D721Med (cell line): ENCODE measurements at places on chromosomes 12 and 14.

DNA sequence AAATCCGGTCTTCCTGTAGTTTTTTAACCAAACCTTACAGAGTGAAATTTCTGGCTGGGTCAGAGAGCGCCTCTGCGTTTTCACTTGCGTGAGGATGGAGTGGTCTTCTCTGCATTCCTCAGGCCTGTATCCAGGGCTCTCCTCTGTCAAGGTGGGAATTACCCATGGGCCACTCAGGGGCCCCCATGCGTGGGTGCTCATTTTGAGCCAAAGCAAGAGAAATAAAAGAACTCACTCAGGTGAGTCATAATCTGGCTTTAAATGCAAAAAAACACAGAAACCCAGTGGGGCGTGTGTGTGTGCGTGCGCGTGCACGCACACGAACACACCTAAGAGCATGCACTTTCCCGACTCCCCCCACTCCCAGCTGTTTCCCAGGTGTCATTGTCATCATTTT lies 104.0 kb upstream of the PWP1 start:
- no peak for DNase-seq

GRCh38 chr12:95700316-95700785 lies 90.2 kb downstream of the NTN4 start:
- no peak for DNase-seq

DNA sequence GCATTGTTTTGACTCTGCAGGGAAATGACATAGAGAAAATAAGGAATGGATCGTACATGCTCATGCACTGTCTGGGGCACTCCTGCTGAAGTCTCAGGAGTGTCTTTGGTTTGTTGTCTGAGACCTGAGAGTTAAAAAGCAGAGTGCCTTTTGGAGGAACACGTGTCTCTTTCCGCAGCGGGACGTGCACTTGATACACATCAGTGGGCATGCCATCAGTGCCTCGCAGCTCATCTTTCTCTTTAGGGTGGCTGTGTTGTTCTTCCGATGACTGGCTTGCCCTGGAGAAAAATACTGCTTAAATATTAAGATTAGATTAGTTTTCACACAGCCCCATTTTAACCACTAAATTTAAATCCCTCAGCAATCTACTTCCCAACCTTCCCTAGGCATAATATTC lies 835.9 kb downstream of the DIO2 start:
- no peak for DNase-seq

DNA sequence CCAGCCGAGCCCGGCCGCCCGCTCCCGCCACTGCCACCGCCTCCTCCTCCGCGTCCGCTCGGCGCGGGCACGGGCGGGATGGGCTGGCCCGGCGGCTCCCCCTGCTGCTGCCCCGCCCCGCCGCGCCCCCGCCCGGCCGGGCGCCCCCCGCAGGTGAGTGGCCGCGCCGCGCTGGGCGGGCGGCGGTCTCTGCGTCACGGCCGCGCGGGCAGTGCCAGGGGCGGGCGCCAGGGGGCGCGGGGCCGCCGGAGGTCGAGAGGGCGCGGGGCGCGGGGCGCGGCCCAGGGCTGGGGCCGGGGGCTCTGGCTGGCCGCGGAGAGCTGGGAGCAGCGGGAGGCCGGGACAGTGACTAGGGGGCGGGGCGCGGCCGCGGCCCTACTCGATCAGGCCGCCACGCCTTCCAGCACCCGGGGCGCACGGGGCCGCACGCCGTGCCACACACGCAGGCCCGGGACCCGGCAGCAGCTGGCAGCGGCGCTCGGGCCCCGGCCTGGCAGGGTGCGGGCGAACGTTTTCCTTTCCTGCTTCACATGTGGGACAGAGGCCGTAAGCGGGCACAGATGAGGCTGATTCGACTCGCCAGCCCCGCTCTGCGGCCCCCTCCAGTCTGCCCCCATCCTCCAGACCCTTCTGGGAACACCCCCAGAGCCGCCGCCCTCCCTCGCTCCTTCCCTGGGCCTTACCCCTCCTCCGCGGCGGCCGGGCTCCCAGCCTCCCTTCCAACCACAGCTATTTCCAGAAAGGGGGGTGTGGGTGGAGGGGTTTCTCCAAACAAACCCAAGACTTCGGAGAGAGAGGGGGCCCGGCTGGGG lies 2.4 kb upstream of the TNS2 start:
- DNase-seq, result peak; percentile 73

DNA sequence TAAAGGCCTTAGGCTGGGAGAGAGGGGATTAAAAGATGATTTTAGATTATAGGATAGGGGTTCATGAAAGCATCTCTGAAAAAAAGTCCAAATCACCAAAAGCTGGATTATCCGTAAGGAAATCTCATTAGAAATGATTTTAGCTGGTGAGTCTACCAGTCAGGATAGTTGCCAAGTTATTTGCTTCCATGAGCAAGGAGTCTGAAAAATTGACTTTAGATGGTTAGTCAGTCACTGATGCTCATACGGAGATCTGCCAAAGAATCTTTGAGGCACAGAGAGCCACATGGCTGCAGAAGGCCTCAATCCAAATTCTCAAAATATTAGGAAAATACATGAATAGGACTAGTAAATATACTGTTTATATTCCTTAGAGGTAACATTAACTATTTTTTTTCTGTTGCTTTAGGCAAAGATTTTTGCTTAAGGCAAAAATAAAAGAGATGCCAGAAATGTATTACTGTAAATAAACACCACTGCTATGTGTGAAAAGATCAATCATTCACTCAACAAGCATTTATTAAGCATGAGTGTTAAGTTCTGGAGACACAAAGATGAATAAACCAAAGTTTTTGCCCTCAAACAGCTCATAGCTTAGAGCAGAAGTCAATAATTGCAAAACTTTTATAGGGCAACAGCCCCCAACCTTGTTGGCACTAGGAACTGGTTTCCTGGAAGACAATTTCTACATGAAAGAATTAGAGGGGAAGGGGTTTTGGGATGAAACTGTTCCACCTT lies 105.2 kb downstream of the BBS10 start:
- peak; percentile 26 for DNase-seq

DNA sequence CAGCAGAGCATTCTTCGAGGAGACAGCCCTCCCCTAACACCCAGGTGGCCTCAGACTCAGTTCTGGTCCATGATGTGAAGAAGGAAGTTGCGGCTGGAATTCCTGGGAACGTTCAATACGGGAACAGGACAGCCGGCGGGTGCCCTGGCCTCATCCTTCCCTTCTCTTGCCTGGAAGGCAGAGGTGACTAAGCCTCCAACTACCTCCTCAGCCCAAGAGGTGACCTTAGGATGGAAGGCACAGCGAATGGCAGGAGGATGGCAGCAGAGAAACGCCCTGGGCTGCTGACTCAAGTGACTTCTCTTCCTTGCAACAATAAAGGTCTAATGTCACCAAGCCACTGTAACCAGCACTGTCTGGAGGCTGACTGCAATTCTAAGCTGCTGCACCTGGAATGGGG lies 36.1 kb downstream of the DHX37 start:
- peak; percentile 4 for DNase-seq

- DNase-seq, result no peak
Measured at GRCh38 chr14:31339743-31340142, 80.6 kb downstream of the HEATR5A start.

GRCh38 chr14:50064993-50065392 lies 51.4 kb downstream of the VCPKMT start:
- DNase-seq, result no peak

DNA sequence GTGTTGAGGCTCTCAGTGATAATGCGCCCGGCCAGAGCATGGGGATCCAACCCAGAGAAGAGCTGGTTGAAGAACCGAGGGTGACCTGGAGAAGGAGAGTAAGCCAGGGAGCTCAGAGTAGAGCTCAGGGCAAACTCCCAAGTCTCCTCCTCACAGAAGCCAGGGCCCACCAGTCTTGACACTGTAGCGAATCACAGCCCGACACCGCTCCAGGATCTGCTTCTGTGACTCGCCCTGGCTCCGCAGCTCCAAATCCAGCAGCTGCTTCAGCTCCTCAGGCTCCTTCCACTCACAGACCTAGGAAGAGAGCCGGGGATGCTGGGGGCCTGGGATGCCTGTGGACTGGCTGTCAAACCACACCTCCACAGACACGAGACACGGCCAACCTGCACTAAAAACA lies 8.2 kb upstream of the ZNF740 start:
- DNase-seq, result no peak

- no peak for DNase-seq
Measured at GRCh38 chr14:67733616-67734015, 31.9 kb downstream of the RDH12 start.

- no peak for DNase-seq
Measured at GRCh38 chr14:74500417-74501134, 7.0 kb downstream of the ISCA2 start.

DNA sequence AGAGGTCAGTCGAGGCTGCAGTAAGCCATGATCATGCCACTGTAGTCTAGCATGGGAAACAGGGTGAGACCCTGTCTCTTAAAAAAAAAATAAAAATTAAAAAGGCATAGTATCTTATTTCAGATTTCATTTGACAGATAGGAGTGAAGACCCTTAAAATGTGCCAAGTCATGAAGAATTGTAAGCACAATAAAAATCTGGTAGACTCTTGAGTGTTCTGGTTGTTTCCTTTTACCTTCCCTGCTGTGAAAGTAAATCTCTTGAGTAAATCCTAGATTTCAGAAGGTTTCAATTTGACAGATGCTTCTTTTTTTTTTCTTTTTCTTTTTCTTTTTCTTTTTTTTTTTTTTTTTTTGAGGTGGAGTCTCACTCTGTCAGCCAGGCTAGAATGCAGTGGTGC lies 109.0 kb downstream of the ESR2 start:
- DNase-seq, result no peak

DNA sequence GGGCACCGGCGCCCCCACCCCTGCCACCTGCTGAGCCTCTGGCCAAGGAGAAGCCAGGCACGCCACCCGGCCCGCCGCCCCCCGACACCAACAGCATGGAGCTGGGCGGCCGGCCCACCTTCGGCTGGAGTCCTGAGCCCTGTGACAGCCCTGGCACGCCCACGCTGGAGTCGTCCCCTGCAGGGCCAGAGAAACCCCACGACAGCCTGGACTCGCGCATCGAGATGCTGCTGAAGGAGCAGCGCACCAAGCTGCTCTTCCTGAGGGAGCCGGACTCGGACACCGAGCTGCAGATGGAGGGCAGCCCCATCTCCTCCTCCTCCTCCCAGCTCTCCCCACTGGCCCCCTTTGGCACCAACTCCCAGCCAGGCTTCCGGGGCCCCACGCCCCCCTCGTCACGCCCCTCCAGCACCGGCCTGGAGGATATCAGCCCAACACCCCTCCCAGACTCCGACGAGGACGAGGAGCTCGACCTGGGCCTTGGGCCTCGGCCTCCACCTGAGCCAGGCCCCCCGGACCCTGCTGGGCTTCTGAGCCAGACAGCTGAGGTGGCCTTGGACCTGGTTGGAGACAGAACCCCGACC lies 6.5 kb downstream of the SETD1B start:
- no peak for DNase-seq

DNA sequence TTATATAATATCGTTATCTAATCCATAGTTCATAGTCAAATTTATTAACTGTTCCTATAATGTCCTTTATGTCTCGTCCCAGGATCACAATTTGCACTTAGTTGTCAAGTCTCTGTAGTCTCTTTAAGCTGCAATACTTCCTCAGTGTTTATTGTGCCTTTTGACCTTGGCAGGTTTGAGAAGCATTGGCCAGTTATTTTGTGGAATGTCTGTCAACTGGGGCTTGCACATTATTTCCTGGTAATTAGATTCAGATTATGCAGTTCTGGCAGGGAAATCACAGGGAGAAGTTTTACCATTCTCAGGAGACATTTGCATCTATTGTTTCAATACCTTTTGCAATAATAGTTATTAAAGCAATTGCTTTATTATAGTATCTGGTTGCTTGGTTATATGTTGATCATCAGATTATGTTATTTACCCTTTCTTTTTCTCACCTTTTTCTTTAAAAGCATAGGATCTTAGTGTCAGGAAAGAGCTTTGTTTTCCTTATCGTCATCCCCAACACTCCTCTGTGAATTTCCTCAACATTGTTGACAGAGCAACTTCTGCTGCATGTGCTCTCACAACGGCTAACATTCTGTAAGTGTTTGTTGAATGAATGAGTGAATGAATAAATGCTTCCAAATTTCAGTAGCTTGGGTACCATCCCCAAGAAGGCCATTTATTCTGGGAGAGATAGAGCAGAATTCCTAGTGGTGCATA lies 3.7 kb upstream of the ART4 start:
- DNase-seq, result no peak
